ENCODE measurements at places on chromosomes 3 and 15.

- DNase-seq = peak; percentile 72
These were observed 80.5 kb upstream of the PLXND1 start for GRCh38 chr3:129686941-129687340.

GRCh38 chr15:52369455-52369854 lies 73.9 kb upstream of the MYO5C start:
- DNase-seq = no peak

DNA sequence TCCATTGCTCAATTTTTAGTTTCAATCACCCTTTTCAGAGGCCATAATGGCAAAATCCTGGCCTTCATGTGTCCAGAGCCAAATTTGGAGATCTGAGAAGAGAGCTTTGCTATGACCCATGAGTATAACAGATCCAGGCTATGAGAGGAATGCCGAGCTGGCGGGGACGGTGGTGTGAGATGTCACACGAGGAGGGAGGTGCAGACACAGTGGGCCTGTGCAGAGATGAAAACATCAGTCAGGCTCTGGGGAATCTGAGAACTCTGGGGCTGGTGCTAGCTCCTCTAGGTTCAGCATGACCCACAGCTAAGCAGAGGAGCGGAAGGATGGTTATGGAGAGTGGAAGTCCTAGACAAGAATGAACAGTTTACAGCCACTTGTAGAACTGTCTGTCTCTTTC lies 398.3 kb upstream of the ATP10A start:
- no peak for DNase-seq

DNA sequence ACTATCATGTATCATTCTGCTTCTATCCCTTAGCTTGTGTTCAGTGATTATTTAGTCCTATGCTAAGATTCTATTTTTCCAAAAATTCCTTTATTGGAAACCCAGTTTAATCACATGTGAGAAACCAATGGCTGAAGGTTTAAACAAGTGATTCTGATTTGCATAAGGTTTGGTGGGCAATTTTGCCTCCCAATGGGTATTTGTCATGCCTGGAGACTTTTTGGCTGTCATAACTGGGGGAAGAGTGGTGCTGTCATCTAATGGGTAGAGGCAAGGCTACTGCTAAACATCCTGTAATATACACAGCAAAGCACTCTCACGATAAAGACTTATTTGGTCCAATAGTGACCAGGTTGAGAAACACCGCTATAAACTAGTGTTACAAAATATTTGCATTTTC lies 148.7 kb downstream of the ALCAM start:
- DNase-seq = no peak

DNA sequence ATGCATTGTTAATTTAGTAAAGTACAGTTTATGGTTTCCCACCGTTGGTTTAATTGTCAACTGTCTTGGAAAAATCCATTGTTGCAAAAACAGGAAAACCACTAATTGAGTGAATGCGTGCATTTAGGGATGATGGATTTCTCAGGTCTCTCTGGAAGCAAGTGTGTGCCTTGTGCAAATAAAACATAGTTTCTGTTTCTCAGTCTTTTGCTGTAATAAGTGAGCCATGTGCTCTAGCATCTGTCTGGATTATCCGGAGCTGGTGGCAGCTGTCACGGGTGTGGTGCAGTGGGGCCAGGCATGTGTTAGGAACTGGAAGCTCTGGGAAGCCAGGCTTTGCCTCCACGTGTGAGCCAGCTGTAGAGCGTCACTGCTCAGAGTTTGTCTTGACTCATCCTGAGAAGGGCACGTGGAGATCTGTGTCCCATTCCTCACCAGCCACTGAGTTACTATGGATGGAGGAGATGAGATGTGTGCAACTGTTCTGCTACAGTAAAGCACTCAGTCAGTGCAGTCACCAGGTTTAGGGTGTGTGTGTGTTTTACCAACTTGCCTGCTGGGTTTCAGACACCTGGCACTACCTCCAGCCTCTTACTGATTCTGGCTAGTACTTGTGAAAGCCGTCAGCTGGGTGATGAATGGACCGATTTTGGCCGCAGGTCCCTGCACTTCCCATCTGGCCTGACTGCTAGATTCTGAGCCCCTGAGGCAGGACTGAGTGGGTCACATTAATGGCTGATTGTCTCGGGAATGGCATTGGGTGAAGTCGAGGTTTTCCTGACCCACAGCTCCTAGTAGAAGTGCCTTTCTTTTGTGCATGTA lies 7.2 kb downstream of the APBA2 start:
- no peak for DNase-seq

- DNase-seq = no peak
These were observed 1021.9 kb downstream of the NSUN3 start for GRCh38 chr3:95084738-95085137.

GRCh38 chr3:11385326-11385725 lies 113.1 kb downstream of the ATG7 start:
- no peak for DNase-seq

DNA sequence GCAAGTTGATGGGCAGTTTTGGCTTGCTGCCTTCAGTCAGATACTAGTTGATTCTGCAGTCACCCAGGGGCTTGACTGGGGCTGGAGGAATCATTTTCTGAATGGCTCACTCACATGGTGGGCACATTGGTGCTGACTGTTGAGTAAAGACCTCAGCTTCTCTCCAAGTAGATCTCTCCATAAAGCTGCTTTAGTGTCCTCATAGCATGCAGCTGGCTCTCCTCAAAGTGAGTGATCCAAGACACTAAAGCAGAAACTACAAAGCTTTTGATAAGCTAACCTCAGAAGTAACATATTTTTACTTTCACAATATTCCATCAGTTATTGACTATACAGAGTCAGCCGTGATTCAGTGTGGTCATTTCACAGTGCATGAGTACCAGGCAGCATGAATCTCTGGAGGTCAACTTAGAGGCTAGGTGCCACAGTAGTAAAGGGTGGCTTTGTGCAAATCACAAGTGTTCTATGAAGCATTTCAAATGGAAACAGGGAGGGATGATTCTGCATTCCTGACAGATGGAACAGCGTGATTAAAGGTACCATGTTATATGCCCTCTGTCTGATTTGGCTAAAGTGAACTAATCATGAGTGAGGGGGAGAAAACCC lies 24.3 kb upstream of the ATP8B4 start:
- DNase-seq = no peak

- DNase-seq = no peak
These were observed 62.0 kb upstream of the ACP3 start for GRCh38 chr3:132255041-132255745.

- DNase-seq = no peak
These were observed 36.6 kb downstream of the ATP6V1A start for GRCh38 chr3:113783463-113783862.

- DNase-seq = peak; percentile 31
These were observed 636 bp downstream of the TBC1D21 start for GRCh38 chr15:73873889-73874511.

GRCh38 chr15:28125673-28126651 lies 26.8 kb upstream of the OCA2 start:
- peak; percentile 3 for DNase-seq

GRCh38 chr3:50430950-50431435 lies 71.7 kb upstream of the TMEM115 start:
- no peak for DNase-seq

DNA sequence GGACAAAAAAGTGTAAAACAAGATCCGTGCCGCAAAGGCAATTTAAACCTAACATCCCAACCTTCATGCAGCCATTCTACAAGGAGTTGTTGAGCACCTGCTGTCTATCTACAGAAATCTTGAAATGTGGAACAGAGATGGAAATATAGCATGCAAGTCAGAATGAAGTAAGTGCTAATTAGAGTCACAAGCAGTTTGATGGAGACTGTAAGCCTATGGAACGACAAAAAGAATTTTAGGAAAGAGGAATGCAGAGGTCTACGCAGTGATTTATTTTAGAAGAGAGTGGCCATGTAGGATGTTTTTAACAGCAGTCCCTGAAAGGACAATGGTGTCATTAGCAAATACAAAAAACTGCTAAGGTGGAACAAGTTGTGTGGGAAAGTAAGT lies 851 bp upstream of the DCBLD2 start:
- peak; percentile 52 for DNase-seq

DNA sequence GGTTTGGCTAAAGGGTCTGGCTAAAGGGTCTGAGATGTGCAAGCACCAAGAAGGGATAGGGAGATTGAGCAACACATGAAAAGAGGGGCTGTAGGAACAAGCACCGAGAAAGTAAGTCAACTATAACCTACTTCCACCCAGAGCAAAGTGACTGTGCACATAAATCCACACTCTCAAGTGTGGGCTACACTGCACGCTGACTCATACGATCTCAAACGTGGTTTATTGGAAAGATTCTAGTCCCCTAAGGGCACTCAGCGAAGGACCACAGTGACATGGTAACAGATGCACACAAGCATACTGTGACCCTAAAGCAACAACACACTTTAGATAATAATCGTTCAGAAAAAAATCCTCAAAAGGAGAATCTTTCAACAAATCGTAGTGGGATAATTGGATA lies 48.0 kb downstream of the EHHADH start:
- DNase-seq = no peak

GRCh38 chr3:102360183-102360860 lies 74.5 kb upstream of the ZPLD1 start:
- no peak for DNase-seq

DNA sequence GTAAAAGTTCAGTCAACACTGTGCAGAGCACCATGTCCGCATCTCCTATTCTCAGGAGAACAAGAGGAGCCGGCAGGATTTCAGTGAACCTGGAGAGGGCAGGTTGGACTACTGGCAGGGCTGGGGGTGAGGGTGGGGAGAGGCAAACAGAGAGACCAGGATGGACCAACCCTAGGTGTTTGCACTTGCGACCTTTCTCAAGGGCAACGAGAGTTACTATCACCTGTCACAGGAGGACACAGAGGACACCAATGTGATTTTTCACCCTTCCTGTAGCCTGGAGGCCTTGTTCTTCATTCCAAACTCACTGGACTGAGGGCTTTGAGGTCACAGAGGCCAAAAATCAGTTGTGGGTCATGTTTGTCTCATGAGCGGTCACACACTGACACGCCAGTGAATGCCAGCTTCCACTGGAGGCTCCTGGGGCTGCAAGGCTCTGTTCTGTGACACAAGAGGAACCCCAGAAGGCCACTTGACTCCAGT lies 89.5 kb downstream of the CPN2 start:
- DNase-seq = no peak

- DNase-seq = no peak
These were observed 81.8 kb downstream of the LRRN1 start for GRCh38 chr3:3881050-3881449.

- no peak for DNase-seq
These were observed 30.2 kb downstream of the ZBTB11 start for GRCh38 chr3:101646726-101647125.

DNA sequence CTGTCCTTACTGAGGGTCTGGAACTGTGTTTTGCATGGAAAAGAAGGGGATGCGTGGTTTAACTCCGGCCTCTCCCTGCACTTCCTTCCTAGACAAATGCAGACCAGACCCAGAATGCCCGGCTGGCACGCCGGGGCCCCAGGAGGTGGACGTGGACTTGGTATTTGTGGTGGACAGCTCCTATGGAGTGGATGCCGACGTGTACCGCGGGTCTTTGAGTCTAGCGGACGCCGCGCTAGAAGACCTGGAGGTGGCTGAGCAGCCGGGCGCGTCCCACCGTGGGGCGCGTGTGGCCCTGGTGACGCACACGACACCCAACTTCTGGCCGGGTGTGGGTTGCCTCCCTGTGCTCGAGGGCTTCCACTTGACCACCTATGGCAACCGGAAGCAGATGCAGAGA lies 81.8 kb upstream of the COL6A5 start:
- no peak for DNase-seq

GRCh38 chr15:89803941-89804800 lies 10.5 kb downstream of the ANPEP start:
- DNase-seq = no peak

DNA sequence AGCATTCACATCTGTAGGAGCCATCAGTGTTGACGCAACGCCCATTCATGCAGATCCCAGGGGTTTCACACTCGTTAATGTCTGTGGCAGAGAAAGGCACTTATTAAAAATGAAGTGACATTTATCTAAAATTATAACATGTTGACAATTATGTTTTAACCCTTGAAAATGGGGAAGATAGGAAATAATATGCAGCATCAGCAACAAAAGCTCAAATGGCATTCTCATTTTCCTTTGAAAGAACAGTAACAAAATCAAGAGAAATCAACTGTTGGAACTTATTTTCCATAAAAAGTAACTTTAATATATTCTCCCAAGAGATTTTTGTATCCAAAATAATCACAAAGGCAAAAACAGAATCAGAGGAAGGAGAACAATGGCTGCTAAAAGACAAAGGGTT lies 140.4 kb downstream of the FBN1 start:
- no peak for DNase-seq

- DNase-seq = no peak
These were observed 53.0 kb downstream of the PCSK6 start for GRCh38 chr15:101436526-101436925.

GRCh38 chr3:54835701-54836100 lies 92.2 kb downstream of the LRTM1 start:
- no peak for DNase-seq

DNA sequence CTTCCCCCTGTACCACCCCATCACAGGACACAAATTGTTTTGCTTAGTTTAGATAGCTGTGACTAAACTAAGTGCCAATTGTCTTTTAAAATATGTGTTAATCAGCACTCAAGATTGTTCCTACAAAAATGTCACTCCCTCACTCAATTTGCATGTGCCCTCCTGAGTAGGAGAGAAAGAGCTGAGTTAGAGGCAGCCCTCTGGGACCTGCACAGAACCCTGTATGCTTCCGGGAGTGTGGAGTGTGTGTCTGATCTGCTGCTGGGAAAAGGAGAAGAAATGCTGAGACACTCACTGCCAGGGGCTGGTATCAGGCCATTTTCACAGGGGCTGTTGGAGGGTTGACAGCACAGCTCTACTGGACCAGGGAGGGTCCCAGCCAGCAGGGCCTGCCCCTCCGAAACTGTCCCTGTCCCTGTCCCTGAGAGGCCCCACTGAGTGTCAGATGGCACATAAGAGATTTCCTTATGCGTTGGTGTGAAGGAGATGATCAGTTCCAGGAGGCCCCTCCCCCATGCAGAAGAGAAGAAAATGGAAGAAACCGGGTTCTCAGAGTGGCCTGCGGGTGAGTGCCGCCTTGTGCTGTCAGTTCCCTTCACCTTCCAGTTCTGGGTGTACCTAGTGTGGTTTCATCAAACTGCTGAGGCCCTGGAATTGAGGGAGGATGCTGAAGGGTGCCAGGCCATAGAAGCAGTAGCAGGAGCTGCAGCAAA lies 3.9 kb upstream of the B3GNT5 start:
- no peak for DNase-seq

GRCh38 chr3:60555686-60556354 lies 695.4 kb downstream of the FHIT start:
- DNase-seq = no peak

DNA sequence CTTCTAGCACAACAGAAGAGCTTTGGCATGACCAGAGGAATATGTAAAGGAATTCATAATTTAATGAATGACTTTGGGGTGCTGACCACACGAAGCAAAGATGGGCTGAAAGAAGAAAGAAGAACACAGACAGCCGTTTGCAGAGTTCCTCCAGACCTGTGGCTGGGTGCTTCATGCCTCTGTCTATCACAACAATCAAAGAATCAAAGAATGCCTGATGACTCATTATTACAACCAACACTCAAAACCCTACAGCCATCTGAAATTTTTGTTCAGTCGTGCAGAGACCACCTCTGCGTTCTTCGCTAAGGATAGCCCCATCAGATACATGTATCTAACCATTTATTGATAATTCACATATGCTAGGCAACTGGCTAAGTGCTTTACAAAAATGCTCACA lies 129.0 kb upstream of the PRICKLE2 start:
- DNase-seq = no peak
